ENCODE measurements at places on chromosomes 1 and 21. TPM values are rescaled to one million over a fixed set of nuclear protein-coding genes. Genes with fewer than 3 reads are reported as not detected.

Gene KCNA2
- not detected for polyA plus RNA-seq

Gene SLC30A10
- polyA plus RNA-seq, result 9.5 TPM

Gene C1orf167
- 0.86 TPM for polyA plus RNA-seq

Gene CRP
- polyA plus RNA-seq, result not detected

Gene CADM3
- not detected for polyA plus RNA-seq

Gene PADI3
- not detected for polyA plus RNA-seq

Gene CFAP298
- polyA plus RNA-seq, result 135 TPM

Gene TACSTD2
- not detected for polyA plus RNA-seq

Gene DNAJC28
- polyA plus RNA-seq, result 2.5 TPM

Gene OR2T29
- not detected for polyA plus RNA-seq

Gene AJAP1
- polyA plus RNA-seq, result not detected

Gene MCOLN3
- 0.05 TPM for polyA plus RNA-seq

Gene FNDC5
- 0.24 TPM for polyA plus RNA-seq

Gene FMO2
- polyA plus RNA-seq, result not detected

Gene HES3
- polyA plus RNA-seq, result not detected

Gene PTTG1IP
- 86.9 TPM for polyA plus RNA-seq

Gene VANGL2
- polyA plus RNA-seq, result 3.9 TPM

Gene VWA5B1
- polyA plus RNA-seq, result not detected

Gene TCHHL1
- polyA plus RNA-seq, result not detected

Gene BTG3
- polyA plus RNA-seq, result 41.4 TPM

Gene CAPN9
- polyA plus RNA-seq, result not detected

Gene RHOU
- not detected for polyA plus RNA-seq

Gene WNT9A
- 0.07 TPM for polyA plus RNA-seq

Gene ETV3L
- polyA plus RNA-seq, result not detected

Gene RIMS3
- polyA plus RNA-seq, result 0.45 TPM

Gene CACNA1S
- not detected for polyA plus RNA-seq

All from K562 (cell line).